ENCODE measurements at places on chromosomes 12 and 14.

DNA sequence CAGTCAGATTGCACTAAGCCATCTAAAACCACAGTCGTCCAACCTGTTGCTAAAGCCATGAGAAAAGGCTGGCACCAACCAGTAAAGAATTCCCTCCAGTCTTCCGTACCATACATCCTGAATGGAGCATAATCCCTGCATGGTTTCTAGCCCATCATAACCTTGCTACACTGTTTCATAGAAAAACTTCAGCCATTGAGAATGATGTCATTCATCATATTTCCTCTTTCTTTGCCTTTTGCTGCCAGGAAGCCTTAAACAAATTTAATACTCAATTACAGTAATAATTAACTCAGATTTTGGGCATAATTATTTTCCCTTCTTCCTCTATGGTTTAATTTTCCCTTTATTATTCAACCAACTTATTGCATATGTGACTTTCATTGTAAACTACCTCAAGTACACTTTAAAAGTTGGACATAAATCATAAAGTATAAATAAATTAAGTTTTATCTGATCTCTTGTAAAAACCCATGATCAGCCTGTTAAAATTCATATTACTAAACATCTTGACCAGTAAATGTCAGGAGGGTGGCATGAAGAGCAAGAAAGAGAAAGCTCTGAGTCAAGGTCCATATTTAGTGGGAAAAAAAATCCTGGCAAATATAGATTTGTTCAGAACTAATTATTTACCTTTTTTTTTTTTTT, 264.7 kb downstream of the ZFP36L1 start:
- no peak for DNase-seq

DNA sequence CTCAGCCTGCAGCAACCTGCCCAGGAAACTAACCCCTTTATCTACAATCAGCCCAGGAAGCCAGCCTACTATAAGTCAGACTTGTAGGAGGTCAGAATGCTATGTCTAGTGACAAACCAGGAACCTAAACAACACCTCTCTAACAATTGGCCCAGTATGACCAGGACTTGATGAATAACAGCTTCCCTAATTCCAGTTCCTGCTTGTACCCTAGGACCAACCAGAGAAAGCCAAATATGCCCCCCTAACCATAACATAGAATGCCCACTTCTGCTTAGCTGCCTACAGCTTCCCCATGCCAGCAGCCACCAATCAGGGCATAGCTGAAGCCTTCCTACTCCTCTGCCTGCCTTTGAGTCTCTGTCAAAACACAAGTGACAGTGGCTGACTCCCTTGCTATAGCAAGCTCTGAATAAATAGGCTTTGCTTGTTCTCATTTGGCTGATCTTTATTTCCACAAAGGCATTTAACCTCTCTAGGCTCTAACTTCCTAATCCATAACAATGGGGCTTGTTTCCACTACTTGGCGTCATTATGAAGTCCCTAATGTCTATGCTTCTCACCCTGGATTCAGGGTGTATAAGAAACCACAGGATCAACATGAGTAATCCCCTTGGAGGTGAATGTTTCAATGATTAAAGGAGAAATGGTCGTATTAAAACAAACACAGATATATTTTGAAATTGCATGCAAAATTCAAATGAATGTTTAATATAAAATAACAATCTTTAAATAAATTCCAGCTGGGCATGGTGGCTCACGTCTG, 220.2 kb downstream of the ANO6 start:
- DNase-seq = no peak

DNA sequence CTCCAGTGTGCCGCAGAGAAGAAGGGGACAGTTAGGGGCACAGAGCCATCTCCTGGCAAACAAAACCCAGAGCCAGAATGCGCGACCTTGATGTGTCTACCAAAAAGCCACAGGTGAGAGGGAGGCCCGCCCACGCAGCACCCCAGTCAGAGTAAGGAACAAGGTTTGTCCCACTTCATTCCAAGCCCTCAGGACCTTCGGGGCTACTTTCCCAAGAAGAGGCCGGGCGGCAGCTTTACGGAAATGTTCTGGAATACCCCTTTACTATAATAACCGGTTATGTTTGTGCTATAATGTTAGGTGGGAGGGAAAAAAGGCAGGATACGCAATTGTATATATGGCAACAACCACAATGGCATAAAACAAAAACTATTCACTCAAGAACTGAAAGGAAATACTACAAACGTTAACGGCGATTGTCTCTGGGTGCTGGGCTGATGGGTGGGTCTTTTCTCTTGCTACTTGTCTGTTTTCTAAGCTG, 12.3 kb downstream of the CCDC88C start:
- no peak for DNase-seq

DNA sequence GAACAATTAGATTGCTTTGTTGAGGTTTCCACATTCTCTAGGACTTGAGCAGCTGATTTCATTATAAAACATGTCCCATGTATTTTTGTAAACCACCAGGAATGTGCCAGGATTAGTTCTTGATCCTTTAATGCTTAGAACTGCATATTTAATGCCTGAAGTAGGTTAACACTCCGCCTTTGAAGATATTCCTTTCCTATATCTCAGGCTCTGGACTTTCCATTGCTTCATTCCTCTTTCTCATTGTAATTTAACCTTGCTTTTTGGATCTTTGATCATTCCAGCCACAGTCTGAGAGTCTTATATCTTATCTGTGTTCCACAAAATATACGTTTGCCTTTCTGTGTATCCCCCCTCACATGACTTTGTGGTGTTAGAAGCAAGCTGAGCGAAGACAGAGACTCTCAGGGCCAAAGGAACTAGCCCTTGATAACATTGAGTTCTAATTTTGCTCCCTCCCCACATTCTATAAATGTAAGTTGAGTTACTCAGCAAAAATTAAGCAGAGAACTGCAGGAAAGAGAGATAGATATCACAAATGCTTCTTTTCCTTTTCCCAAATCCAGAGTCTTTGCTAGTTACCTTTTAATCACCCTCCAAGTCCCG, 2.4 kb upstream of the CLEC1B start:
- DNase-seq = no peak

DNA sequence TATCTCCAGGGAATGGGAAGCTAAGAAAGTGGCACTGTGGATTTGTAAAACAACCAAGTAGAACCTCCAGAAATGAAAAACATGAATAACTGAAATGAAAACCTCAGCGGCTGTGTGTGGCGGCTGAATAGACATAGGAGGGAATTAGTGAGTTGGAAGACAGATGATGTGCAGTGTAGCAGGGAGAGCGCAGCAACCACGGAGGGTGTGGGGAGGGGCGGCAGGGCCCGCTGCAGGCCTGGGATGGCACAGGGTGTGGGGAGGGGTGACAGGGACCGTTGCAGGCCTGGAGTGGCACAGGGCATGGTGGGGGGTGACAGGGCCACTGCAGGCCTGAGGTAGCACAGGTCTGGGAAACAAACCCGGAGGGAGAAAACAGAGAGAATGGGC, 51.1 kb downstream of the BEGAIN start:
- DNase-seq = no peak

GRCh38 chr12:3076730-3077571, at the start of gene TSPAN9:
Gene TSPAN9 (plus strand): TSS chr12:3077379. CDS start chr12:3201194, 123,815 bp downstream.
- DNase-seq = no peak

DNA sequence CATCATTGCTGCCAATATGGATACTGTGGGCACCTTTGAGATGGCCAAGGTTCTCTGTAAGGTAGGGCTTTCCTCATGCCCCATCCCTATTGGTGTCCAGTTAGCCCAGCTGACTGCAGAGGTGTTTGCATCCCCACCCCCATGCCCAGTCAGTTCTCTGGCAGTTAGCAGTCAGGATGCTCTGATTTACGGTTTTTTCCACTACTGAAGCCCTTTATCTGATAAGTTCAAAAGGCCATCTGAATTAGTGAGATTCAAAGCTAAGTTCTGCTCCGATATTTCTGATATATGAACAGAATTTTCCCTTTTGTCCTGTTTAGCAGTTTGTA, 773 bp downstream of the GMPR2 start:
- no peak for DNase-seq

- no peak for DNase-seq
Observed at GRCh38 chr14:75333606-75334548, 55.2 kb downstream of the FOS start.

DNA sequence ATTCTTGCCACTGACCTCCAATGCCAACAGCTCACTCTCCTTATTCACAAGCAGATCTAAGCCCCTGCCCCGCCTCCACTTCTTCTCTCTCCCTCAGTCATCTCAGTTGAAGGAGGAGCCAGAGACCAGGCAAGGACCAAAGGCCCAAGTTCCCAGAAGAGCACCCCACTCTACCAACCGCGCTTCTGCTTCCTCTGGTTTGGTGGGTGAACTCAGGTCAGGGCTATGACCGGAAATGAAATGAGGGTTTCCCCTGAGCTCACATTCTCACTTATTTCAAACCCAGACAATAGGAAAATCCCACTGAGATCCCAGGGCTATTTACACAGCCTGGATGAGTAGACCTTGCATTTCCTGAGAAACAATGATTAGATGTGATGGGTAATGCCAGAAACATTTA, 9.9 kb downstream of the DPF3 start:
- DNase-seq = peak; percentile 72

DNA sequence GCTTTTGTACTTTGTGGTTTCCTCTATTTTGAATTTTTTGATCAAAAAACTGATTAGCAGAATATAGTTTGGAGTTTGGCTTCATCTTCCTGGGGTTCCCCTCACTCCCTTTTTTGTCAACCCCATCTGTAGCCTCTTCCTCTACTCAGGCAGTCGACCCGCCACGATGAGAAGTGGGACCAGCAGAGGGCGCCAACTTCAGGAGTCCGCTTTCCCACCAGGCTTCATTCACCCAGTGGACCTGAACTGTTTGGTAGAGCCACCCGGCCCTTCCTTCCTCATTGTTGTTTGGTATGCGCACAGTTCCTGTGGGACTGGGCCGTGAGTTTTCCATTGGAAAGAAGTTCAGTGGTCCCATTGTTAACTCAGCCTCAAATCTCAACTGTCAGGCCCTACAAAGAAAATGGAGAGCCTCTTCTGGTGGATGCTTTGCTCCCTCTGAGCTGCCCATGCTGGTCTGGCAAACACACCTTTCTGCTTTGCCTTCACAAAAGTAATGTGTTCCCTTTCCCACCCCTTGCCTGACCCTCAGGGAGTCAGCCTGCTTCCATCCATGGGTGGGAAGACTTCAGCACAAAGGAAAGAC, 21.7 kb downstream of the TMBIM6 start:
- peak; percentile 5 for DNase-seq

DNA sequence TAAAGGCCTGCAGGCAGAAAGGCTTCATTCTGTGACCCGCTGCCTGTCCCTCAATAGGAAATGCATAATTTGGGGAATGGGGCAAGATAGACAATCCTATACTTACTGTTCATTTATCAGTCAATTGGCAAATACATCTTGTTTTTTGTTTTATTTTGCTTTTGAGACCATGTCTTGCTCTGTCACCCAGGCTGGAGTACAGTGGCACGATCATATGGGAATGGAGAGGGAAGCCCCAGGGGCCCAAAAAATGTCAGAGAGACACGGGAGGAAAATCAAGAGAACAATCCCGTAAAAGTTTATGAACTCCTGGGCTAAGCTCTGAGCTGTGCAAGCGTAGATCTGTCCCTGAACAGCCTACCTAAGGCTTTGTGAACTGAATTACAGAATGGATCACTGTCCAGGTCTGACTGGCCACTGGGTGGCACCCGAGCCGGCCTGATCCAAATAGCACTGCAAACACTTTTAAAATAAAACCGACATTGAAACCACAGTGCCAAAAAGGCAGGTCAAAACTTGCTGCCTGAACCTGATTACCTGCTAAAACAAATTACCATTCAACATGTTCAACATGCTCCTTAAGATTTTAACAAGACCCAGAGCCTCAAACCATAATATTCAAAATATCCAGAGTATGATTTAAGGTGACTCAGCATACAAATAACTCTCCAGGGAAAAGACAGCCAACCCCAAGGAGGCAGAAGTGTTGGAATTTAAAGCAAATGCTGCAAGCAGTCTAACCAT, 11.8 kb downstream of the COPS7A start:
- DNase-seq = peak; percentile 15

DNA sequence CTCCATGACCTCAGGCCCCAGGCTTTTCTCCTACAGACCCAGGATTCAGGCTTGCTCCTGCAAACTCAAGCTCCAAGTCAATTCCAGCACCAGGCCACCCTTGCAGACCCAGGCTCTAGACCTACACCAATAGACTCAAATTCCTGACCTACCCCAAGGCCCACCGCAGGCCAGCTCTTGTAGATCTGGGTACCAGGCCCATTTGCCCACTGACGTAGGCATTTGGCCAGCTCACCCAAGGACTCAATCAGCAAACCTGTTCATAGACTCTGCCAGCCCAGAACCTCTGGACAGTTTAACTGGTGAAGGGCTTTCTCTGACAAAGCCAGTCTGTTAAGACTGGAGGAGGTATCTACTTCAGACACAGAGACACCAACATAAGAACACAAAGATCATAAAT, 52.3 kb downstream of the SPTSSA start:
- no peak for DNase-seq

DNA sequence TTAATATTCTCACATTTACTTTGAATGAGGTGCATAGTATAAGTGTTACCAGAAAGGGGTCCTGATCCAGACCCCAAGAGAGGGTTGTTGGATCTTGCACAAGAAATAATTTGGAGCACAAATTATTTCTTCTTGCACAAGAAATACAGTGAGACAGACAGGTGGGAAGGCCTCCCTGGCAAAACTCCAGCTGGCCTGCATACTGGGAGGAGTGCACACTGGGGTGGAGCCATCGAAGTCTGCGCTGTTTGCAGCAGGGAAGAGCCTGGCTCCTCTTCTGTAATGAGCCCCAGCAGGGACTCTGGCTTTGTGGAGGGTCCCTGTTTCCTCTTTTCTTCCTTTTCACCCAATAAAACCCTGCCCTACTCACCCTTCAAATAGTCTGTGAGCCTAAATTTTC, 141.6 kb downstream of the GLT1D1 start:
- no peak for DNase-seq

GRCh38 chr12:54154681-54155186, 34.1 kb downstream of the SMUG1 start:
- no peak for DNase-seq

DNA sequence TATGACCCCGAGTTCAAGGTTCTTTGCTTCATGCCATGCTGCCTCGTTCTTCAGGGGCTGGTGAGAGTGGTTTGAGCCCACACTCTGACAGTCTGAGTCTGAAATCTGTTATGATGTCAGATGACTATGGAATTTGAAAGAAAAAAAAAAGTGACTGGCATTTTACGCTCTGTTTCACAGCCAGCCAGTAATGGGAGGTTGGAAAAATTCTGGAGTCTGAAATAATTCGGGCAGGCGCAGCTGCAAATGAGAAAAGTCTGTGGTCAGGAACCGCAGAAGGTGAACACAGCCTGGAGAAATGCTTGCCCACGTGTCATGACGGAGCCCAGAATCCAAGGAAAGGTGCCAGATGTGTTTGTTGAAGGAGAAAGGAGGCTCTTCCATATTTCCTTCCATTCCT, 269.8 kb upstream of the PWP1 start:
- DNase-seq = no peak

Data from NK-92 treated with Interleukin-12 subunit alpha and Interleukin-12 subunit beta, amount 100 ng/mL, for 24 hours (cell line).